Stimulated activated CD8-positive, alpha-beta memory T cell treated with anti-CD3 and anti-CD28 coated beads, Interleukin-7, amount 100 ng/mL, for 24 hours (primary cell): ENCODE measurements at places on chromosomes 1 and 21.

DNA sequence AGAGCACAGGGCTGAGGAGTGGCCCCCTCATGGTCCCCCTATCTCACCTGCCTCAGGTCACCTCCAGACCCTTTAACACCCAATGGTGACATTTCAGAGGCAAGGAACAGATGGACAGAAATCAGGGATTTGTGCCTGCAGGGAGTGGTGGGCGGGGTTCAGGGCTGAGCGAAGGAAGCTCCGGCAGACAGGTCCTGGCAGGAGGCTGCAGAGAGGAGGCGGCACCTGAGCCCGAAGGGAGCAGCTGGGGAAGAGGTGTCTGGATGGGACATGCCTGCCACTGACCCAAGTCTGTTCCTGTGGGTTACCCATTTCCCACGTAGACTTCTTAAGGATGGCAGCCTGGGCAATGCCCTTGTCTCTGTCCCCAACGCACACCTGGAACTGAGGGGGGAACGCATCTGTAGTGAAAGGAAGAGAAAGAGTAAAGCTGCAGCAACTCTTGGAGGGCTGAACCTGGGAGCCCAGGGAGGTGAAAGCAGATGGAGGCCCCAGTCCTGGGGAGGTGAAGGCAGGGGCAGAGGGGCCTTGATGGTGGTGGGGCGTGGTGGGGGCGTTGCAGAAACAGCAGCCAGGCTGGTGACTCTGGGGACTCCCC, 61.6 kb upstream of the ADARB1 start:
- no peak for DNase-seq

- DNase-seq, result no peak
These were observed 295.2 kb downstream of the DISC1 start for GRCh38 chr1:231921646-231922345.

DNA sequence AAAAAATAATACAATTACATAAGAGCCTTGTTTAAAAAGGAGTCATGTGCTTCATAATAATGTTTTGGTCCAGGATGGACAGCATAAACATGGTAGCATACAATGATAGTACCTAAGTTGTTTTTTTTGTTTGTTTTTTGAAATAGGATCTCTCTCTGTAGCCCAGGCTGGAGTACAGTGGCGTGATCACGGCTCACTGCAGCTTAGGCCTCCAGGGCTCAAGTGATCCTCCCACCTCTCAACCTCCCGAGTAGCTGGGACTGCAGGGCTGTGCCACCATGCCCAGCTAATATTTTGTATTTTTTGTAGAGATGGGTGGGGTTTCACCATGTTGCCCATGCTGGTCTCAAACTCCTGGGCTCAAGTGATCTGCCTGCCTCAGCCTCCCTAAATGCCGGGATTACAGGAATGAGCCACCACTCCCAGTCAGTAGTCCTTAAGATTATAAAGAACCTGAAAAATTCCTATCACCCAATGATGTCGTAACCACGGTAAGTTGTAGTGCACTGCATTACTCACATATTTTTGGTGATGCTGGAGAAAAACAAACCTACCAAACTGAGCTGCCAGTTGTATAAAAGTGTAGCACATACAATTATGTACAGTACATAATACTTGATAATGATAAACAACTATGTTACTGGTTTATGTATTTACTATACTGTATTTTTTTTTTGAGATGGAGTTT, 22.4 kb upstream of the RCOR3 start:
- no peak for DNase-seq

- no peak for DNase-seq
These were observed 22.2 kb downstream of the TUT4 start for GRCh38 chr1:52530563-52531144.

- no peak for DNase-seq
These were observed 58.0 kb upstream of the SGIP1 start for GRCh38 chr1:66475940-66476339.
